Frontal cortex (tissue), 4 donors: ENCODE measurements at places on chromosomes 16 and 17. TPM values are rescaled to one million over a fixed set of nuclear protein-coding genes. Genes with fewer than 3 reads are reported as not detected.

Gene BICDL2
- total RNA-seq = not detected

- no peak for DNase-seq
These were observed 3.1 kb upstream of the ADCY7 start for GRCh38 chr16:50263060-50263909.

DNA sequence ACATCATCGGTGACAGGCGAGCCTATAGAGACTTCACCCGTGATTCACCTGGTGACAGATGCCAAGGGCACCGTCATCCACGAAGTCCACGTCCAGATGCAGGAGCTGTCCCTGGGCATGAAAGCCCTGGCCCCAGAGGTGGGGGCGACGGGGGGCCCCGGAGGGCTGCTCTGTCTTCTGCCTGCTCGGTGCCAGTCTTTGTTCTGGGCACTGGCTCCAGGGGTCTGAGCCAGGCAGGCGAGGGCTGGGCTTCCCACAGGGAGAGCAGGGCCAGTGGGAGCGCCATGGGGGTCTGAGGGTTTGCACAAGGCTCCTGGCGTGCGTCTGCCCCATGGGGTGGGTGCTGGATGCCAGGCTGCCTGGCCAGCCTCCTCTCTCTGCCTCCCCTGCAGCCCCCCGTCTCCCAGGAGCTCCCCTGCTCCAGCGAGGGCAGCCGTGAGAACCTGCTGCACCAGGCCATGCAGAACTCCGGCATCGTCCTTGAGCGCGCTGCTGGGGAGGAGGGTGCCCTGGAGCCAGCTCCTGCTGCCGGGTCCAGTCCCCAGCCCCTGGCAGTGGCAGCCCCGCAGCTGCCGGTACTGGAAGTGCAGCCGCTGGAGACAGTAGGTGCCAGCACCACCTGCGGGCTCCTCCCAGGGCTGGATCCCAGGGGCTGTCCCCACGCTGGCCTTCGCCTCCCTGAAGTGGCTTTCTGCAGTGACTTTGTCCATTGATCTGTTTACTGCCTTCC lies 3.0 kb upstream of the DNASE1L2 start:
- no peak for DNase-seq

DNA sequence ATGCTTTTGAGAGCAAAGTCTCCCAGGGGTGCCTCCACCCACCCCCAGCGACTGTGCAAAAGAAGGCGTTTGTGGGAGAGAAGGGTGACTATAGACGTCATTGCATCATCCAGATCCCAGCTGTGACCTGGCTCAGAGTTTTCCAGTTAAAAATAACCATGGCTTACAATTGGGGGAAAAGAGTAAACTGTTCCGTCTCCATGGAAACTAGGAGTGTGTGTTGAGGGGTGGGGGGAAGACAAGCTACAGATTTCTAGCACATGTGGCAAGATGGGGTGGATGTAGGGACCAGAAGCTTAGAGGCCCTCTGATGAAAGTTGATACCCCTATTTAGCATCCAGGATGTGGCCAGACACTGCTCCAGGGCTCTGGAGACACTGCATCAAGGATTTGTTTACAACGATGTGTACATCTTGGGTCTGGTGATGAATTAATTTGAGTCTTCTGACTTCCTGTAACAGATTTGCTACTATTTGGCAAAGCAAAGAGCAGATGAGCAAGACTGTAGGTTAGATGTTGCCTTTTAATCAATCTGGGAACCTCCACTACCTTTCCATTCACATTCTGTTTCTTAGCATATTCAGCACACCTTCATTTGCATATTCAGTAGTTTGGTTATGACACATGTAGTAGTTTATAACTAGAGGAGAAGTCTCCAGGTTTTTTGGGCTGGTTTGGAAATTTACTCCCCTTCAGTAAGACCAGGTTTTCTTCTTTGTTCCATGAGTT lies 6.2 kb upstream of the DUSP14 start:
- peak; percentile 43 for DNase-seq

GRCh38 chr16:85123891-85124635 lies 11.8 kb upstream of the CIBAR2 start:
- no peak for DNase-seq

DNA sequence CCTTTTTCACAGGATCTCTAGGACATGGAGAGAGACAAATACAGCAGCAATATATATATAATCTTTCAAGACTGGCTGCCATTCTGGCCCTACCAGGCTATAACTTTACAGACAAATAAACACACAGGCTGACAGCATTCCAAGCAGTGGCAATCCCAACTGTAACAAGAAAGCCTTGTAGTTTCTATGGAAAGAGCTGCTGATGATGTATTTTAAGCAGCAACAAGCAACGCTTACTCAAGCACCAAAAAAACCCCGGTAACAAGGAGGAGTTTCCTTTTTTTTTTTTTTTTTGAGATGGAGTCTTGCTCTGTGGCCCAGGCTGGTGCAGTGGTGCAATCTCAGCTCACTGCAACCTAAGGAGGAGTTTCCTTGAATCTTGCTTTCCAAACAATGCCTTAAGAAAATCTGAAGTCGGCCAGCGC lies 23.2 kb downstream of the LSM12 start:
- no peak for DNase-seq
